ENCODE measurements at places on chromosomes 3 and 15. TPM values are rescaled to one million over a fixed set of nuclear protein-coding genes. Genes with fewer than 3 reads are reported as not detected.

DNA sequence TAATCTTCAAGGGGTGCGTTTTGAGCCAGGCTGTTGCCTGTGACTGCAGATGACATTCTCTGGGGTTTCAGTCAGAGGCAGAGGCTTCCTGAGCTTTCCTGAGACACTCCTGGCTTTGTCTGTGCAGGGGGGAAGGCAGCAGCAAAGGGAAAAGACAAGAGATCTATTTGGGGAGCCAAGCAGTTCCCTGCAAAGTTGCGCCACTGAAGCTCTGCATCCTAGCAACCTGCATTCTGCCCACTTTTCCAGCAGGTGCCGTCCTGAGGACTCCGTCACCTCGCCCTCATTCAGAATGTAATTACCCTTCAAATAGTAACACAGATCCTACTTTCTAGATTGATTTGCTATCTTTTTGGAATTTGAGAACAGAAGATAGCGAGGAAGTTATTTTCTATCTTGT lies 1.9 kb upstream of the TMEM158 start:
- no peak for DNase-seq

- DNase-seq, result no peak
These were observed 1.6 kb upstream of the PHLDB2 start for GRCh38 chr3:111857474-111857873.

- no peak for DNase-seq
These were observed 2.7 kb downstream of the FOXP1 start for GRCh38 chr3:71580636-71581456.

- DNase-seq, result no peak
These were observed 54.7 kb downstream of the B3GNT5 start for GRCh38 chr3:183307749-183308148.

The PLA2G4F gene
- 12.1 TPM for total RNA-seq

DNA sequence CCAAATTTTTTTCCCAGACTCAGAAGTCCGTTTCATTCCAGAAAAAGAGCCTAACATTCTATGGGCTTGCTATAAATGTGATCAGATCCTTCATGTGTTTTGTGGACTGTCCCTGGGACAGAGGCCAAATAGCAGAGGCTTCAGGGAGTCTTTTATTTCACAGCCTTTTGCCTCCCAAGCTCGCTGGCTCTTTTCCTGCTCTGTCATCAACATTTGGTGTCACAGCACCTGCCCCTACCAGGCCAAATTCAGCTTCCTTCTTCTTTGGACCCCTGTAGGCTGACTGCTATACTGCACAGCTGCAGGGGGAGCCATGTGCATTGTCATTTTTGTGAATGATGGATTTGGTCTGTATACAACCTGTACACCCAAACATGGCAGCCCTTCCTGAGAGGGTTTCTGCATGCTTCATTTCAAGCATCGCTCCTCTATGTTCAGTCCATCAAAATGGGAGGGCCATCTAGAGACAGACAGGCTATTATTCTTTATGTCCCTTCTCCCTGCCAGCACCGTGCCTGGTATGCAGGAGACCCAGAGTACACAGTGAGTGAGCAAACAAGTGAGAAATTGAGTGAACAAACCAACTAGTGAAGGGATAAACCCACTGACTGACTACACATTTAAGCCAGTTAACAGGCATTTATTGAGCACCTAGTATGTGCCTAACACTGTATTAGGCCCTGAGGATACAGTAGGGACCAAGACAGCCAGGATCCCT lies 17.9 kb upstream of the RPP14 start:
- DNase-seq, result no peak

DNA sequence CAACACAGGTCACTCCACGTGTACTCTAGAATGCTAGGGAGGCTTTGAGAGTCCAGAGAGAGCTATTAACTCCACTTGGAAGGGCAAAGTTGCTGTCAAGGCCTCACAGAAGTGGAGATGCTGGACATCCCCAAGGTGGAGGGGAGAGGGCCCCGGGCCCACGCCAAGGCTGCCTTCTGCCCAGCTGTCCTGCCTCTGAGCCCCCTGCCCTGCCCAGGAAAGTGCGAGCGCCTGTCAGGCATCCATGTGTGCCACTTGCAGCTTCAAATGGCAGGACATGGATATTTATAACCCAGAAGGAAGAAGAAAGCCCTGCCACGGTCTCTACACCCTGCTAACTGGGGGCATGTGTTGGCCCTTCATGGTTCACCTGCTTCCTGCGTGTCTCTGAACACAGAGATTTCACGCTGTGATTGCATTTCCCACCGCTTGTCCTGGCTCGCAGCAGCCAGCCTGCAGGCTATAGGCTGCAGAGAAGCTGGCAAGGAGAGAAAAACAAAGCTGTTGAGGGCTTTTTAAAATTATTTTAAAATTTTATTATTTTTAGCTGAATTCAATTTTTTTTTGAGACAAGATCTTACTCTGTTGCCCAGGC lies 17.0 kb downstream of the ANKDD1A start:
- DNase-seq, result no peak

- DNase-seq, result no peak
These were observed 428.1 kb upstream of the DPH6 start for GRCh38 chr15:35974052-35974451.

DNA sequence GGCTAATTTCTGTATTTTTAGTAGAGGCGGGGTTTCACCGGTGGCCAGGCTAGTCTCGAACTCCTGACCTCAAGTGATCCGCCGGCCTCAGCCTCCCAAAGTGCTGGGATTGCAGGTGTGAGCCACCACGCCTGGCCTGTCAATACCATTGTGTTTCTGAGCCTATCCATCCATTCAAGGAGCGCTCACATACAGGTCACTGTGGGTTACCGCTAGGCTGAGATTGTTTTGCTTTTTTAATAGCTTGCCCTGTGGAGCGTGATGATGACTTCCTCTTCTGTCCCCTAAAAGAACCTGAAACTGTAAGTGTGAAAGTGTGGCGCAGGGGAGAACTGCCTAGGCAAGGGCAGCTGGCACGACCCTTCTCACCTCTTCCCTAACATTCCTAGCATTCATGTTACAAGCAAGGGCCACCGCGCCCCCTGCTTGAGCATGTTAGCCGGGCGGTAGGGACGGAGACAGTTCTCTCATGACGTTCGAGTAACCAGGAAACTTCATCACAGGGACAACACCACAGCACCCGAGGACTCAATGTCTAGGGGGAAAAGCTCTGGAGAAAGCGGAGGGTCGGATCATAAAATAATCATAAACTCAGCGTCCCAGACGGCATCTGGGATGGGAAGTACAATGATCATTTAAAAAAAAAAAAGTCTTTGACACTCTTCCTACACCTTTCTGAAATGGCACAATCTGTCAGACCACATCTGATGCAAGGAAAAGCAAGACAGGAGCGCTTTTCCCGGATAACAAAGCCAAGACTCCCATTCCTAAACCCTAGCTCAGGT lies 790 bp downstream of the LAMP3 start:
- DNase-seq, result peak; percentile 44

DNA sequence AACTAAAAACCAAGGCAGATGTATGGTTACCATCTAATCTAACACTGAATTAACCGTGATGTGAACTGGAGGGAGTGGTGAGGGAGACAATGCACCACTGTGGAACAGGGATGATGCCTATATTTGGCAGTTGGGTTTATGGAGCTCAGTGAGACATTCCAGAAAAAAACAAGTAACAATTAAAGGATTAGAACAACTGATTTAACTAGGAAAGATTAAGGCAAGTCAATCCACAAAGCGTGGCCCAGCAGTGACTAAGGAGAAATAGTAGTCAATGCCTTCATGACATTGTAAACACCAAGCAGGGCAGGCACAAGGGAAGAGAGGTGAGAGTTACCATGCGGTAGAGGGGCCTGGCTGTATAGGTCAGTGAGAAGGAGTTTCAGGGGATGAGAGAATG lies 38.1 kb downstream of the CHAC1 start:
- DNase-seq, result no peak

DNA sequence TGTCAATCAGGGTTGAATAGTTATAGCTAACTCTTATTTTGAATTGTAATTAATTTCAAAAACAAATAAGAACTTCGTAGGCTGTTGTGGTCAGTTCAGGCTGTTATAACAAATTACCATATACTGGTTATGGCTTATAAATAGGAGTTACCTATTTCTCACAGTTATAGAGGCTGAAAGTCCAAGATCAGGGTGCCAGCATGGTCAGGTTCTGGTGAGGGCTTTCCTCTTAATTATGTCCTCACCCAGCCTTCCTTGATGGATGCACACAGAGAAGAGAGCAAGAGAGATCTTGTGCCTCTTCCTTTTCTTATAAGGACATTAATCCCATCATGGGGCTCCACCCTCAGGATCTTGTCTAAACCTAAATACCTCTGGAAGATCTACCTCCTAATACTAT lies 265.9 kb upstream of the SUCLG2 start:
- DNase-seq, result no peak

- DNase-seq, result no peak
These were observed 31.0 kb downstream of the TRIM42 start for GRCh38 chr3:140708815-140709214.

DNA sequence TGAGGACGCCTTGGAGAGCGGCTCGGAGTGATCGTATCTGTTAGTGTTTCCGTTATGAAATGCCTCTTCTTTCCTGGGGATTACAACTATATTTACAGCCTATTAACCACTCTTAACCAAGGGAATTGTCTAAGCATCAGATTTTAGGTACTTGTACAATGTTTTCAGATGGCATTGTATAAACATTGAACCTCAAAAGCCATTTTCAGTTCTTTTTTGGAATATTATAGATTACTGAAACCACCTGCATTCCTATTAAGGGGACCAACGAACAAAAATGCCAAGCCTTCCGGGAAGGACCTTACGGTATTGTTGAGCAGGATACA lies 1.1 kb downstream of the NEO1 start:
- no peak for DNase-seq

- no peak for DNase-seq
These were observed 224.6 kb downstream of the VGLL3 start for GRCh38 chr3:86766331-86766730.

GRCh38 chr15:70103880-70104626 lies 6.3 kb upstream of the TLE3 start:
- no peak for DNase-seq

GRCh38 chr3:155712008-155712407 lies 32.9 kb downstream of the PLCH1 start:
- DNase-seq, result no peak

DNA sequence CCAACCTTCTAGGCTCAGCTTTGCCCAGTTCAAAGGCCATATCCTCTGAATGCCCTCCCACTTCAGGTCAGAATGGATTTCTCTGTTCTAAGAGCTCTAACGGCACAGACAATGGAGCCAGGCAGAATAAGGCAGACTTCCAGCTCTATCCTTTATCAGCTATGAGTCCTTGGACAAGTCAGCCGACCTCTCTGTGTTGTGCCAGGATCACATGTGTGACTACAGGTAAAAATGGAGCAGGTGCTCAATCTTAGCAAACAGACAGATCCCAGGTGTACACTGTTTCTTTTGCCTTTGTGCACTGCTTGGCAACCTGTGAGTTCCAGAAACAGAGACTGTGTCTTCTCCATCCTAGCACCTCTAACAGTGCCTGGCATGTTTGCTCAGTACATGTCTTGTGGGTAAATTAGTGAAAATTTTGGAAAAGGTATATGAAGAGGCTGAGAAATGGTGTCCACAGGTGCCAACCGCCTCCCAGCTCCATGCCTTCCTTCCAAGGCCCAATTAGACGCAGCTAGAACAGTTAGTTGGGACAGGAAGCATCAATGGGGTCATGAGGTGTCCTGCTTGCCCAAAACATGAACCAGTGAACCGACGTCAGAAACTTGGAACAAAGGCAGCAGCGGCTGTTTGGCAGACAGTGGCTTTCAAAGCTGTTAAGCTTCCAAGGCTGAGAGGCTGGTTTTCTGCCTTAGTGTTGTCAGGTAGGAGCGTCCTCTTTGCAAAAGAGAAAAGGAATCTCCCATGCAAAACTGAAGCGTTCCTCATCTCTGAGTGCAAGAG lies 28.7 kb downstream of the TLE3 start:
- no peak for DNase-seq

- DNase-seq, result no peak
These were observed 22.5 kb upstream of the TSC22D2 start for GRCh38 chr3:150385296-150386242.

DNA sequence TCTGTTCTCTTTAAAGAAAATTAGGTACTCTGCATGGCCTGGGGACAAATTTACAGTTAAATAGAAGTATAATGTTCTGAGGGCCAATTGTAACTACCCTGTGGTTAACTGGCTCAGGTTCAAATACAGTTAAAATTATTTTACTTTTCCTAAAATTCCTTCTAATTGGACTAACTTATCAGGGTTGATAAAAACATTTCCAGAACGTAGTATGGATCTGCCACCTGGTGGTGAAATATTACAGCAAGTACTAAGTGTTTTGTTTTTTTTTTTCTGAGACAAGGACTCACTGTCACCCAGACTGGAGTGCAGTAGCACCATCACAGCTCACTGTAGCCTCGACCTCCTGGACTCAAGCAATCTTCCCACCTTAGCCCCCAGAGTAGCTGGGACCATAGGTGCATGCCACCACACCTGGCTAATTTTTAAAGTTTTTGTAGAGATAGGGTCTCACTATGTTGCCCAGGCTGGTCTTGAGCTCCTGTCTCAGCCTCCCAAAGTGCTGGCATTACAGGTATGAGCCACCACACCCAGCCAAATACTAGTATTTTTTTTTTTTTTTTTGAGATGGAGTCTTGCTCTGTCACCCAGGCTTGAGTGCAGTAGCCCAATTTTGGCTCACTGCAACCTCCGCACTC lies 29.2 kb downstream of the NEO1 start:
- DNase-seq, result no peak

The GXYLT2 gene
- 18.8 TPM for total RNA-seq

The PRR20G gene
- total RNA-seq, result not detected

The IQCF5 gene
- not detected for total RNA-seq

The GOLGA8R gene
- not detected for total RNA-seq

The PTPRG gene
- 31.5 TPM for total RNA-seq

GRCh38 chr3:151379083-151379734 lies 5.3 kb downstream of the P2RY12 start:
- DNase-seq, result peak; percentile 42

The SKIL gene
- 33.6 TPM for total RNA-seq

The WDR93 gene
- not detected for total RNA-seq

The HTD2 gene
- 7.0 TPM for total RNA-seq

GRCh38 chr3:102714567-102714966 lies 279.8 kb downstream of the ZPLD1 start:
- no peak for DNase-seq

The KIF7 gene
- 3.0 TPM for total RNA-seq

The FBLN2 gene
- total RNA-seq, result 15.8 TPM

GRCh38 chr15:58574631-58575030 lies 142.8 kb downstream of the LIPC start:
- DNase-seq, result no peak

The GP5 gene
- total RNA-seq, result not detected

The MAGEF1 gene
- 38.0 TPM for total RNA-seq

- DNase-seq, result no peak
These were observed 28.7 kb upstream of the XIRP1 start for GRCh38 chr3:39221141-39221530.

DNA sequence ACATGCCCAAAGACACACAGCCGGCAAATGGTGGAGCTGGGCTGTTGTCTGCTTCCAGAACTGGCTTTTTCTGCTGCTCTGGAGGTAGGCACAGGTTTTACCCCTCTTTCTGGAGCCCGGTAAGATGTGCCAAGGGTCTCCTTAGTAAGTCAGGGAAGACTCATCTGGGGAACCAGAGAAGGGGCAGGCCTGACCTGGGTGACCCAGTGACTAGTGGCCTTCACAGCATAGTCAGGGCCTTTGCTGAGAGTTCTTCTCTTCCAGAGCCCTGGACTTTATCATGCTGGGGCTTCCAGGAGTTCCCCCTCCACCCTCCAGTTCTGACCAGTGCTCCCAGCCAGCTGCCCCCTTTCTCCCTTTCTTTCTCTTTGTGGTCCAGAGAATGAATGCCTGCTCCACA lies 3.2 kb downstream of the CD276 start:
- DNase-seq, result no peak

The SLCO3A1 gene
- total RNA-seq, result 4.6 TPM

The TAMM41 gene
- total RNA-seq, result 7.6 TPM
